GM23248 (cell line): ENCODE measurements at places on chromosomes 3 and 15. TPM values are rescaled to one million over a fixed set of nuclear protein-coding genes. Genes with fewer than 3 reads are reported as not detected.
A peak's percentile ranks its signal among the peaks of the same experiment; 100 is the strongest.

- H3K27ac ChIP-seq, result no peak overlapping the region
- no peak for DNase-seq
Measured at GRCh38 chr3:34216711-34217335, 418.4 kb downstream of the PDCD6IP start.

- H3K27me3 ChIP-seq, result no peaks in the 10 kb centered on the region
- no peaks in the 10 kb centered on the region for H3K36me3 ChIP-seq
- no peak overlapping the region for H3K27ac ChIP-seq
- no peak for DNase-seq
Measured at GRCh38 chr3:34301313-34301712, 502.9 kb downstream of the PDCD6IP start.

- no peaks in the 10 kb centered on the region for H3K27me3 ChIP-seq
- no peak overlapping the region for H3K4me3 ChIP-seq
- DNase-seq, result peak; percentile 41
- peaks cover 64% of the 10 kb centered on the region for H3K4me1 ChIP-seq
- no peaks in the 10 kb centered on the region for H3K36me3 ChIP-seq
Measured at GRCh38 chr3:192831801-192832347, 85.8 kb downstream of the MB21D2 start.

DNA sequence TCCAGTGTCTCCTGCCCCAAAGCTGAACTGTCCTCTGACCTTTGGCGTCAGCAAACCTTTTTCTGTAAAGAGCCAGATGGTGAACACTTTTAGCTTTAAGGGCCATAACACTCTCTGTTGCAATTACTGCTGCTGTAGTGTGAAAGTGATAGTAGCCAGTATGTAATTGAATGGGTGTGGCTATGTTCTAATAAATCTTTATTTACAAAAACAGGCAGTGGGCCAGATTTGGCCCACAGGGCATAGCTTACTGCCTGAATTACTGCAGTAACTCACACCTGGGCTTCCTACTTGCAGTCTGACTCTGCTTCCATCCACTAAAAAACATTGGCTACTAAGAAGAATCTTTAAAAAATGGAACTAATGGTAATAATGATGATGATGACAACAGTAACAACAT lies 68.0 kb upstream of the SLC6A11 start:
- no peaks in the 10 kb centered on the region; the same call in 1 of the 2 replicates for H3K27me3 ChIP-seq
- no peak overlapping the region for H3K4me3 ChIP-seq
- H3K27ac ChIP-seq, result no peak overlapping the region
- H3K4me1 ChIP-seq, result no peaks in the 10 kb centered on the region

- no peak for DNase-seq
- no peaks in the 10 kb centered on the region for H3K27me3 ChIP-seq
- no peaks in the 10 kb centered on the region for H3K36me3 ChIP-seq
Measured at GRCh38 chr3:105424412-105425152, 57.9 kb downstream of the ALCAM start.

- peak overlapping the region; percentile 54 for H3K27ac ChIP-seq
- H3K27me3 ChIP-seq, result no peaks in the 10 kb centered on the region
- H3K4me1 ChIP-seq, result peaks cover 26% of the 10 kb centered on the region
- H3K36me3 ChIP-seq, result no peaks in the 10 kb centered on the region
- no peak overlapping the region for H3K4me3 ChIP-seq
Measured at GRCh38 chr15:82566690-82567089, 26.4 kb upstream of the RPS17 start.

- H3K27ac ChIP-seq, result no peak overlapping the region
- DNase-seq, result no peak
- no peaks in the 10 kb centered on the region for H3K36me3 ChIP-seq
- no peaks in the 10 kb centered on the region for H3K27me3 ChIP-seq
Measured at GRCh38 chr3:28290863-28291300, 49.5 kb downstream of the CMC1 start.

DNA sequence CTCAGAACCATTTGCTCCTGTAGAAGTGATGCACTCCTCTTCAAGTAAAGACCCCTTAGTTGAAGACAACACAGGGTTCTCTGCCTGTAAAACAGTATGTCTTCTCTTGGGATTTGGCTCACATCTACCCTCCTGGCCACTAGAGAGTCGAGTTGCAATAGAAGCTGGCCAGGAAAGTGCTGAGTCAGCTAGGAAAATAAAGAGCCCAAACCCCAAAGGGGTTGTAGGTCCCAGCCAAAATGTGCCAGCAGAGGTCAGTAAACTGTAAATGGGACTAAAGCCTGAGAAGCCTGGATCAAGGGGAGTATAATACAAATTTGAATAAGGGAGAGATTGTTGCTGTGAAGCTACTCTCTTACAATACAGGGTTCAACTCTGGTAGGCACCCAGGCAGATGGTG lies 37.2 kb upstream of the THBS1 start:
- no peak overlapping the region for H3K4me3 ChIP-seq
- no peaks in the 10 kb centered on the region for H3K4me1 ChIP-seq
- no peaks in the 10 kb centered on the region for H3K36me3 ChIP-seq
- H3K27ac ChIP-seq, result no peak overlapping the region
- DNase-seq, result no peak

- H3K27ac ChIP-seq, result no peak overlapping the region
- no peak for DNase-seq
- H3K4me3 ChIP-seq, result no peak overlapping the region
- H3K27me3 ChIP-seq, result no peaks in the 10 kb centered on the region
Measured at GRCh38 chr3:192395506-192395905, 331.8 kb downstream of the FGF12 start.

DNA sequence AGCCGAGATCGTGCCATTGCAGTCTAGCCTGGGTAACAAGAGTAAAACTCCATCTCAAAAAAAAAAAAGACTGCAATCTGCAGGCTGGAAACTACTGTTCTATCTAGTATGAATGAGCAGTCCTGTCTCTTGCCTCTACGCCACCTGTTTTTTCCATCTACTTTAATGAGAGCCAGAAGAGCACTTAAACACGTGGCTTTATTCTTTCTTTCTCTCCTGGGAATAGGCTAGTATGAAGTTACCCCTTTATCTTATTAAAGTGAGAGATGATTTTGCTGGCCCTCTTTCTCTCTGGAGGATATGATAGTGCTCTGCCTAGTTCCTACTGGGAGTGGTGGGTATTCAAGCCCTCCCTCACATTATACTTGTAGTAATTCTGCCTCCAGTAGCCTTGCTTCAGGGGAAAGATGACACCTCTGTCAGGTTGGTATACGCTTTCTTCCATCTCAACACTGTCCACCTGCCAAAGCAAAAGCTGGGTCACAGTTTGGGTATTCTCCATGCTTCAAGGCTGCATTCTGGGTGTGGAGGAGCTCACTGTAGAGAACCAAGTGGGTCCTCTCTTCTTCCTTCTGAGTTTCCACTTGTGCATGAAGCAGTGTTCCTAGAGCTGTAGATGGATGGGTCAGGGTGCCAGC lies 17.8 kb downstream of the MAPKBP1 start:
- peaks cover 52% of the 10 kb centered on the region for H3K4me1 ChIP-seq
- no peaks in the 10 kb centered on the region for H3K27me3 ChIP-seq
- no peak for DNase-seq
- no peak overlapping the region for H3K4me3 ChIP-seq

Gene FBXO45
- polyA plus RNA-seq, result 1.7 and 2.1 TPM in 2 replicates

Gene GLT8D1
- 140 and 149 TPM in 2 replicates for polyA plus RNA-seq

Gene LMAN1L
- not detected in 2 replicates for polyA plus RNA-seq

Gene ABTB1
- polyA plus RNA-seq, result 20.4 and 20.9 TPM in 2 replicates

Gene GREM1
- 575 and 584 TPM in 2 replicates for polyA plus RNA-seq
